RWPE2 (cell line): ENCODE measurements at places on chromosomes 7 and 10.

DNA sequence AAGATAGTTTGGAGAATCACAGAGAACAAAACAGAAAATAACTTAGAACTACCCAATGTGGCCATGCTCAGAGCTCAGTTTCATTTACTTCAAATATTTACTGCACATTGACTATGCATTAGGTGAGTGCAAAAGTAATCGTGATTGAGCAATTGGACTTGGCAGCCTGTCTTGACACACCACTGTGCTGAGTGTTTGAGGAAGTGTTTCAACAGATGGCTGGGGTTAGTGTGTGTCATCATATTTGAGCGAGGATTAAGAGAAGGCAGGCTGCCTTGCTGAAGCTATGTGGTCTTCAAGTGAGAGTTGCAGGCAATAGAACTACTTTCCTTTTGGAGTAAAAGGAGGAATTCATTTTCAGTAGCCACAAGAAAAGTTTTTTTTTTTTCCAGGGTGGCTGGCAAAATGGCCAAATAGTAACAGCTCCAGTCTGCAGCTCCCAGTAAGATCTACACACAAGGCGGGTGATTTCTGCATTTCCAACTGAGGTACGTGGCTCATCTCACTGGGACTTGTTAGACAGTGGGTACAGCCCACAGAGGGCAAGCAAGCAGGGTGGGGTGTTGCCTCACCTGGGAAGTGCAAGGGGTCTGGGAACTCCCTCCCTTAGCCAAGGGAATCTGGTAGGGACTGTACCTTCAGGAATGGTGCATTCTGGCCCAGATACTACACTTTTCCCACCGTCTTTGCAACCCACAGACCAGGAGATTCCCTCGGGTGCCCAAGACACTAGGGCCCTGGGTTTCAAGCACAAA is 37.6 kb downstream of the AKR1C4 start:
- DNase-seq = no peak

DNA sequence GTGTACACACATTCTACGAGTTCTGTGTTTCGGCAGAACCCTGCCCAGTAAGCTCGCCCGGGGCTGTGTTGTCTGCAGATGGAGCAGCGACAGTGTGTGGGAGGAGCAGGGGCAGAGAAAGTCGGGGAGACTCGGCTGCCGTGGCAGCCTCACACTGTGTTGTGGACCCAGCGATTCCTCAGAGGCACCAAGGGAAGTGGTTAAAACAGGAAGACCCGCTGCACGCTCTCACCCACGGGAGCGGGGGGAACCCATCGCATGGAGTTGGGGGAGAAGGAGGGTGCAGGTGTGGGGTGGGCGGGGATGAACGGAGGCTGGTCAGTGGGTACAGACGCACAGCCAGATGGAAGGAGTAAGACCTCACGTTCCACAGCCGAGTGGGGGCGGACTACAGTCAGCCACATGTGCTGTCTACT is 250.2 kb downstream of the ELFN1 start:
- no peak for DNase-seq

GRCh38 chr7:94655848-94656657 is at the start of gene SGCE:
Gene SGCE (minus strand): TSS chr7:94656133. CDS start chr7:94656098, 35 bp downstream.
- DNase-seq = peak; percentile 76

DNA sequence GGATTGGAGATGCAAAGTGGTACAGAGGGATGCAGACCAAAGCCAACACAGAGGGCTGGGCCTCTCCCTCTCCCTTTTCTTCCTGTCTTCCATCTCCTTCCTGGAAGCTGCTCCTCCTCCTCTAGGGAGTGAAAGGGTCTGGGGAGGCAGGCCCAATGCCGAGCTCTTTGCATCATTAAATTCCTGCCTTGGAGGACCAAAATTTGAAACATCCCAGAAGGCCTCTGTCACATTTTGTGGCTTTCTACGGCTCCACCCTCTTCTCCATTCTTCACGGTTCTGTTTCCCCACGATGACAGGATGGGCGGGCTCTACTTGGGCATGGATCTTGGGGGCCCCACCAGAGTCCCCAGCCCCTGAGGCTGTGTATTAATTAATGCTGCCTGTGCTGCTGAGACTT is 76.4 kb downstream of the NEURL1 start:
- DNase-seq = no peak

DNA sequence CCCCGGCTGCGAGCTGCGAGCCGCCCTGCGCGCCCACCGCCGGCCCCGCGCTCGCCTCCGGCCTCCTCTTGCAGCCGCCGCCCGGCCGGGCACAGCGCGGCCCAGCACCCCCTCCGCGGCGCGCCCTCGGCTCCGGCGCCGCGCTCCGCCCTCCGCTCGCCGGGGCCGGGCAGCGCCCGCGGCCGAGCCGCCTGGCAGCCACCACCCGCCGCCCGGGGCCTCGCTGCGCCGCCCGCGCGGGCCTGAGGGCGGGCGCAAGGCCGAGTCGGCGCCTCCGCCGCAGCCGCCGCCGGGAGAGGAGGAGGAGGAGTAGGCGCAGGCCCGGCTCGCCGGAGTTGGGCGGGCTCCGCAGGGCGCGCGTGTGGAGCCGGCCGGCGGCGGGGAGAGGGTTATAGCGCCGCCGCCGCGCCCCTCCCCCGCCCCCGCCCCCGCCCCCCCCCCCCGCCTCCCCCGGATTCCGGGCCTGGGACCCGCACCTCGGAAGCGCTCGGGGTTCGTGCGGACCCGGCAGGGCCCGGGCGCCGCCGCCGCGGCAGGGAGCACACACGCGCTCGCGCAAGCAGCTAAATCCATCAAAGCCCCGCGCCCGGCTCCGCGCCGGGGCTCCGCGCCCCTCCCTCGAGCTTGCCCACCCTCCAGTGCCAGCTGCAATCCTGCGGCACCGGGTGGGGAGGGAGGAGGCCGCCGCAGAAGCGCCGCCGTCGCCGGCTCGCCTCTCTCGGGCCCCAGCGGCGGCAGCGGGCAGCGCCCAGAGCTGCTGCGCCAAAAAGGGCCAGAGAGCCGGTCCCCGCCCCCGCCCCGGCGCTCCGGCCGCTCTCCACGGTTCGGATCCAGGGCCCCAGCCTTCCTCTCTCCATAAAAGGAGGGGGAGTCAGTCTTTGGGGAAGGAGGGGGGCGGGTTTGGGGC is at the start of gene PDGFA:
Gene PDGFA (minus strand): TSS at position 363 of the 907 bp plus-strand sequence. CDS start 845 bp downstream, outside the sequence.
- no peak for DNase-seq

- DNase-seq = no peak
Observed at GRCh38 chr10:33460505-33461294, 126.2 kb upstream of the NRP1 start.

- DNase-seq = no peak
Observed at GRCh38 chr7:96344236-96344635, 22.3 kb upstream of the SLC25A13 start.

- no peak for DNase-seq
Observed at GRCh38 chr7:26691406-26691805, 173.0 kb downstream of the SKAP2 start.

DNA sequence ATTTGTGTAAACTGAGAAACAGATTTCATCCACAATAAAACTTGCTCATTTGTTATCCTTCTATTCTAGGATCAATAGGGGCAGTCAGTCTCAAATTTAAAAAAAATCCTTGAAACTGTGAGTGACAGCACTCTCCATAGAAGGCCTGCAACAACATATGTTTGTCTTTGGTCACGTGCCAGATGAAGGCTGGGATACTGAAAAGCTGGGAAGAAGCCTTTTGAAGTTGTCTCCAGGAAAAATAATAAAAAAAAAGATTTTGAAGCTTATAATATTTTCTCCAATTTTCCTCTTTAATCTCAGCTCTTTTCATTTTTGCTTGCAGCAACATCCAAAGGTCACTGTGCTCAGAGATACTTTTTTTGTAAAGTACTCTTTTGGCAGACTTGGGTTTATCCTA is 128.6 kb upstream of the SLC26A5 start:
- no peak for DNase-seq

DNA sequence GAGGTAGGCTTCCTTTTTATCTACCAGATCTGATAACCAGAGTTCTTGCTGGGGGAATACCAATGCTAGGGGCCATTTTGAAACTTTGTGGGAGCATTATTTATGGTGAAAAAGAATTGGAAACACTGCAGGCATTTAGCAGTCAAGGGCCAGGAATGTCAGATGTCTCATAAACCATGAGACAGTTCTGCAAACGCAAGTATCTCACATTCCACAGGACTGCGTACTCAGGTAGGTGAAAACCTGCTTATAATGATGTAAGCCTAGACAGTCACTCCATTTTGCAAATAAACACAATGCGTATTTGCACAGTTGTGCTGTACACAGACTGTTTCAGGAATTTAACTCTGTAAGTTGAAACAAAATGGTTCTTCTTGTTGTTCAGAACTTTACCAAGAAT is 33.9 kb downstream of the ECHDC3 start:
- DNase-seq = no peak

DNA sequence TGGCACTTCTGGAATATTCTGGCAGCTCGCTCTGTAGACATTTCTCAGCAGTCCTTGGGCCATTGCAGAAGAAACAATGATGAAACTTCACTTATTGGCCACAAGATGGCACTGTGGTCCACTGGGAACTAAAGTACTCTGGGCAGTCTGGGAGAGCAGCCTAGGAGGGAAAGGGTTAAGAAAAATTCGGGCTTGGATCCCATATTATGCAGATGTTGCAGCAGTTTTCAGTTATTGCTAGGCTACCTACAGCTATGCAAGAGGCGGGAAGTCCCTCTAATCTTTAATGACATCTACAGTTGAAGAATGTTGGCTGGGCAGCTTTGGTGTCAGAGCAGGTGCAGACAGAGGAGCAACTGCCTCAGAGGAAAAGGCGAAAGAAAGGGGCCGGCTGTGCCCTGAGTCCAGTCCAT is 201.7 kb upstream of the PRSS58 start:
- DNase-seq = no peak

DNA sequence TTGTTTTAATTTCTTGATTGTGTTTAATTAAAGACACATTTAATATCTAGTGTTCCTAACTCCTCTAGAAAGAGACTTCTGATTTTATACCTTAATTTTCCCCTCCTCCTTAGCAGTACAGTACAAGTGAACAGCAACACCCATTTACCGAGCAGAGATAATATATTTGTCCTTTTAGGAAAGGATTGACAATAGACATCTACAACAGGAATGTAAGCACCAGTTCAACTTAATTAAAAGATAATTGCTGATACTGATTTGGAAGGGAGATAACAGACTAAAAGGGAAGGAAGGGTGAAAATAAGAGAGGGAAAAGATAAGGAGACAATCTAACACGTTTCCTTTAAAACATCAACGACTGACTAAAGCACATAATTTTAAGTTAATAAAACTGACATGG is 119.3 kb downstream of the SRPK2 start:
- no peak for DNase-seq

- DNase-seq = no peak
Observed at GRCh38 chr10:42635098-42635497, 3.3 kb downstream of the ZNF33B start.

GRCh38 chr7:44470135-44470479 is 20.4 kb downstream of the NUDCD3 start:
- no peak for DNase-seq

- DNase-seq = no peak
Observed at GRCh38 chr7:41994036-41994745, 242.8 kb downstream of the GLI3 start.

GRCh38 chr7:37205451-37205850 is 243.2 kb downstream of the ELMO1 start:
- DNase-seq = no peak

DNA sequence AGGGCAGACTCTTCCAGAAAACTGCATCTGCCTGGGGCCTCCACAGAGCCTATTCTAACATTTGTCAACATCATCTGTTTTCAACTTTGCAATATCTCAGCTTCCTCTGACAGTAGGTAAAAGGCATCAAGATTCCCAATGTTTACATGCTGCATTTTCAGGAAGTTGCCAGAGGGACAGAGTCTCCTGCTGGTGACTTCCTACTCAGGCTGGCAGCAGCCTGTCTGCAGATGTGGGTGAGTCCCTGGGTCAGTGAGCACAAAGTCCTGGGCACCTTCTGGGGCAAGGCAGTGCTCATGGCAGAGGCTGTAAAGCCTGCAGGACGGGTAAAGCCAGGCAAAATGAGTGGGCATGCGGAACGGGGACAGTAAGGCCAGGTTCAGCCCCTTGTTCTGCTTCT is 69.4 kb downstream of the EBF3 start:
- DNase-seq = no peak

GRCh38 chr7:140674356-140674800 is 1.6 kb downstream of the ADCK2 start:
- no peak for DNase-seq

GRCh38 chr10:30873411-30873810 is 158.3 kb downstream of the ZNF438 start:
- DNase-seq = no peak

- DNase-seq = no peak
Observed at GRCh38 chr10:33055625-33056024, 97.6 kb upstream of the ITGB1 start.
